Panc1 (cell line): ENCODE measurements at places on chromosomes 6 and 20. TPM values are rescaled to one million over a fixed set of nuclear protein-coding genes. Genes with fewer than 3 reads are reported as not detected.

DNA sequence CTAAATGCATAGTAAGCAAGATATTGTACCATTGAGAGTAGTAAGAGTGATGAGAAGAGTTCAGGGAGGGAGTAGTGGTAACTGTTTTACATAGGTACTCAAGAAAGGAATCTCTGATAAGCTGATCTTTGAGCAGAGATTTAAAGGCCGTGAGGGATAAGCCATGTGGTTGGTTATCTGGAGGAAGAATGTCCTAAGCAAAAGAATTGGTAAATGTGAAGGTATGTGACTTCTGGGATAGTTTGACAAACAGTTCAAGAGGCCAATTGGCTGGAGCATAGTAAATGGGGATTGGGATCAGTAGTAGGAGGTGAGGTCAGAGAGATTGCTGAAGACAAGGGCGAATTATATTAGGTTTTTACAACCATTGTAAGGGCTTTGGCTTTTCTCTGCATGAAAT lies 40.1 kb downstream of the PLCB1 start:
- H3K4me3 ChIP-seq = no peak overlapping the region
- H3K4me1 ChIP-seq = no peaks in the 10 kb centered on the region
- H3K27me3 ChIP-seq = no peaks in the 10 kb centered on the region
- DNase-seq = no peak
- H3K27ac ChIP-seq = no peak overlapping the region

GRCh38 chr20:50541606-50542041 lies 31.4 kb downstream of the PTPN1 start:
- H3K27ac ChIP-seq = peak overlapping the region; percentile 88
- no peaks in the 10 kb centered on the region for H3K27me3 ChIP-seq
- no peak overlapping the region for H3K4me3 ChIP-seq
- H3K4me1 ChIP-seq = peaks cover 62% of the 10 kb centered on the region
- no peaks in the 10 kb centered on the region for H3K36me3 ChIP-seq

- H3K36me3 ChIP-seq = no peaks in the 10 kb centered on the region
- no peaks in the 10 kb centered on the region for H3K27me3 ChIP-seq
- H3K4me1 ChIP-seq = 0 out of 2 replicates have a peak, but pooled peaks cover 2% of the 10 kb centered on the region
- no peak overlapping the region for H3K4me3 ChIP-seq
These were observed 73.3 kb downstream of the SYCP2L start for GRCh38 chr6:10960171-10960570.

AGPAT4 gene
- 12.9 TPM for total RNA-seq

BNIP5 gene
- total RNA-seq = not detected

DNA sequence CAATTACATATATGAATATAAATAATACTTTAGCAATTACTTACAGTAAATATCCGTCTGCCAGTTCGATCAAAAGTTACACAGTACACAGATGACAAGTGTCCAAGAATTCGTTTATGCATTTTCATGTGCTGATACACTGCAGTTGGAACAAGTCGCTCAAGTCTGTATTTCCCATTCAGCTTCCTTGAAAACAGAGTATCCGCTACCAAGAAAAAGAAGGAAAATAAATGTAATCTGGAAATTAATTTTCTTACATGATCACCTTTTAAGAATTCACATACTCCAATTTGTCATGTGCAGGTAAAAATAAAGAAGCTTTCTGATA lies 35.3 kb downstream of the PHIP start:
- no peak for DNase-seq
- no peak overlapping the region for H3K4me3 ChIP-seq
- H3K4me1 ChIP-seq = no peaks in the 10 kb centered on the region
- H3K36me3 ChIP-seq = peaks cover 36% of the 10 kb centered on the region
- H3K27me3 ChIP-seq = no peaks in the 10 kb centered on the region

TMEM200A gene
- total RNA-seq = 0.10 TPM

MAP3K4 gene
- 49.3 TPM for total RNA-seq

- no peak for DNase-seq
- no peaks in the 10 kb centered on the region for H3K27me3 ChIP-seq
- no peak overlapping the region for H3K4me3 ChIP-seq
- H3K4me1 ChIP-seq = peaks cover 38% of the 10 kb centered on the region
These were observed 152.3 kb downstream of the ZDHHC14 start for GRCh38 chr6:157533048-157533871.

DNA sequence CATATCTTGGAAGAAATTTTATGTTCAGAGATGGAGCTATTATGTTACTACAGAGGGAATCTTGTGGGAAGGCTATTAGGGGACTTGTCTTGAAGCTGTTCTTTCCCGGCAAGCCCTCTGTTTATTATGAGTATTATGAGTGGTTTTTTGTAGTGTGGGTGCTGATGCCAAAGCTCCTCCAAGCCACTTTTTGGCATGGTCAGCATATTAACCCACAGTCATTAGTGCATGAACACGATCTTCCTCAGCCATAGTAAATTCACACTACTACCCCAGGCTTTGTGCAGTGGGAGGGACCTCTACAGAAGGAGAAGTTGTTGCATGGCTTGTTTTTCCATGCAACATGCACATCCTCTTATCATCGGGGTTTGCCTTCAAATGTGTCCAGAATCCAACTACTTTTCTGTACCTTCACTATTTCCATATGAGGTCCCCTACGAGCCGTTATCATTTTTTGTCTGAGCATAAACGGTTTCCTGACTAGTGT lies 6.5 kb upstream of the BMP6 start:
- no peak overlapping the region for H3K27ac ChIP-seq
- no peaks in the 10 kb centered on the region for H3K4me1 ChIP-seq
- no peaks in the 10 kb centered on the region for H3K36me3 ChIP-seq
- no peak for DNase-seq
- H3K4me3 ChIP-seq = no peak overlapping the region

GRCh38 chr6:158521759-158522158 lies 38.1 kb upstream of the TMEM181 start:
- no peak overlapping the region for H3K27ac ChIP-seq
- DNase-seq = no peak
- H3K27me3 ChIP-seq = peaks cover 2% of the 10 kb centered on the region; the same call in 1 of the 2 replicates
- peaks cover 14% of the 10 kb centered on the region for H3K4me1 ChIP-seq
- no peaks in the 10 kb centered on the region for H3K36me3 ChIP-seq

STX11 gene
- total RNA-seq = 3.2 TPM

- no peak overlapping the region for H3K4me3 ChIP-seq
- no peak overlapping the region for H3K27ac ChIP-seq
- H3K36me3 ChIP-seq = no peaks in the 10 kb centered on the region
These were observed 150.1 kb downstream of the HAO1 start for GRCh38 chr20:7790189-7790588.

DNA sequence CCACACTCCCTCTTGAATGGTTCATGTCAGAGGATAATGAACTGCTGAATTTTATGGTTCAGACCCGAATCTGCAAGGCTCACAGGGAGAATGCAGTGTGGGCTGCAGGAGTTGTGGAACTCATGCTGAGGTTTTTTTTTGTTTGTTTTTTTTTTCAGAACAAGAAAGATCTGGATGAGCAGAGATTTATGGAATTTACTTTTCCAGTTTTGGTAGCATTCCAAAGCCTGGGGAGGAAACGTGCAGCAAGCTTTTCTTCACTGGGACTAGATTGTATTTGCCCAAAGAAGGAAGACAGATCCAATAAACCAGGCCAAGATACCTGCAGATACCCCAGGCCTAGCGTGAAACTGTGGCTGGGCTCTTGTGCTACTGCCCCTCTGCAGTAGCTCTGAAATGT lies 223.9 kb upstream of the TAB2 start:
- H3K4me1 ChIP-seq = no peaks in the 10 kb centered on the region
- H3K36me3 ChIP-seq = no peaks in the 10 kb centered on the region
- H3K4me3 ChIP-seq = no peak overlapping the region
- no peak for DNase-seq

SYCP2L gene
- total RNA-seq = 2.4 TPM

DNA sequence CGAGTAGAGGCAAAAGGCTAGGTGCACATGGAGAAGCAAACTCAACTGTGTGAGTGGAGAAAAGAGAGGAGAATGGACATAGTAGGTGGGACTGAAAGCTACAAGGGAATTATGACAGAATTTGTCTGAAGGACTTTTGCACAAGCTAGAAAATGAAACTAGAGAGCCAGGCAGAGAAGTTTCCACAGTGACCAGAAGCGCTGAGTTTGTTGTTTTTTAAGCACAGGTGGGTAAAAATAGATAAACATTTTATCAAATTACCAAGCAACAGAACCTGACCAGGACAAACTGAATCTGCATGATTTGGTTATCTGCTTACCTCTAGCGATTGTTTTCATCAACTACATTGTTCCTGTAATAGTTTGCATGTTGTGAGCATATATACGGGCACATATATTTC lies 38.6 kb downstream of the SMLR1 start:
- H3K27ac ChIP-seq = no peak overlapping the region
- H3K27me3 ChIP-seq = no peaks in the 10 kb centered on the region
- DNase-seq = no peak
- H3K4me3 ChIP-seq = no peak overlapping the region
- peaks cover 20% of the 10 kb centered on the region for H3K36me3 ChIP-seq
- H3K4me1 ChIP-seq = no peaks in the 10 kb centered on the region

DNA sequence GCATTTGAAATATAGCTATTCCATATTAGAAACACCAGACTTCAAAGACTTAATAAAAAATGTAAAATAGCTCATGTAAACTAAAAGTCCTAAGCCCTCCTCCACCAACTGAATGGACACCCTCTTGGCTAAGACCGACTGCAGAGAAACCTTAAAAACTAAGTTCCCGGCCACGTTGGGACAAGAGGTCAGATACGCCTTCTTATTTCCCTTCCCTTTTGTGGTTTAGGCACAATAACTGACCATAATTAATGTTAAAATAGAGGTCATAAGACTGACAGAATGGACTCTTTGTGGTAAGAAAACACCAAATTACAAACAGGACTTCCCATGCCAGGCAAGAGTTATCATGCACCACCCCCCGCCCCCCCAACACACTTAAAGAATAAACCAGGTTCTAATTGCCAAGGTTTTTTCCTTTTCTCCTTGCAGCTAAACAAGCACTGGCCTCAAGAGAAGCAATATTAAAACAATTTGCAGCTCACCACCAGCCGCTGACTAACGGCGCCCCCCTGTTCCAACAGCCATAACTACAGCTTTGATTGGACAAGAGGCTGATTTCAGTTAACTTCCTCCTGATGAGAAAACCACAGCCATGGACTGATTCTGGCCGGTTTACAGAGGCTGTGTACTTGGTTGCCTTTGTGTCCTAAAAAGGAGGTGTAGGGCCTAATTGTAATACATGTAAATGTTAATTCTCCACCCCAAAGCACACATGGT lies 10.7 kb upstream of the LAMP5 start:
- no peaks in the 10 kb centered on the region for H3K36me3 ChIP-seq
- H3K4me1 ChIP-seq = no peaks in the 10 kb centered on the region; the same call in 1 of the 2 replicates
- no peak overlapping the region for H3K4me3 ChIP-seq
- peaks cover 6% of the 10 kb centered on the region; the same call in 1 of the 2 replicates for H3K27me3 ChIP-seq
- H3K27ac ChIP-seq = no peak overlapping the region

DNA sequence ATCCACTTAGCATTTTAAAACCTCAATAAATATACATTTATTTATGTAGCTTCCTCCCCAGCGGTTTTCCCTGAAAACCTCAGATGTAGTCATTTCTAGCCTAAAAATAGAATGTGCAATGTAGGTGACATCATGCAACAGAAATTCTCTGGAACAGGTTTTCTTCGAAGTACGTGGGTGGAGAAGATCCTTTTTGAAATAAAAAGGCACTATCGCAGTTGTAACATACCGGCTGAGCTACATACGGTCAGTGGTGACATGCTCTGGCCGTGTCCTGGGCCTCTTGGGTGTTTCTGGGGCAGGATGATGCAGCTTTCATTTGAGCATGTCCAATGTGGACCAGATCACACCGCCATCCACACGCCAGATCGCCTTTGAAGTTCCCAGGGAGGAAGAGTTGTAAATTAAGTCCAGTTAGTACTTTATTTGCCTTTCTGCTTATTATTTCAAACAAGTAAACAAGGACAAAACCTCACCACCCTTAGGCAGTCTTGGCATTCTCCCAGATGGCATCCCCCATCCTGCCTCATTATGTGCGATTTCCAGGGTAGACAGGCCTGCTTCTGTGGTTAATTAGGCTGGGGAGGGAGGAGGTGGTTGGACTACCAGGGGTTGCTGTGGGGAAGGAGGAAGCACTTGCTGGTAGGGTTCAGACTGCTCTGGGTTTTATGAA lies 109.5 kb upstream of the CLDN20 start:
- no peaks in the 10 kb centered on the region for H3K36me3 ChIP-seq
- H3K4me3 ChIP-seq = no peak overlapping the region
- H3K27me3 ChIP-seq = no peaks in the 10 kb centered on the region
- H3K27ac ChIP-seq = no peak overlapping the region
- H3K4me1 ChIP-seq = no peaks in the 10 kb centered on the region
- DNase-seq = no peak

GRCh38 chr6:109897025-109897424 lies 81.1 kb upstream of the GPR6 start:
- DNase-seq = no peak
- no peak overlapping the region for H3K27ac ChIP-seq
- no peaks in the 10 kb centered on the region for H3K36me3 ChIP-seq
- H3K4me3 ChIP-seq = no peak overlapping the region

FAM110A gene
- total RNA-seq = 7.8 TPM

GRCh38 chr6:106099235-106099537 lies 13.1 kb downstream of the PRDM1 start:
- peaks cover 2% of the 10 kb centered on the region; the same call in 1 of the 2 replicates for H3K36me3 ChIP-seq
- H3K4me3 ChIP-seq = no peak overlapping the region
- no peaks in the 10 kb centered on the region; the same call in 1 of the 2 replicates for H3K27me3 ChIP-seq
- H3K27ac ChIP-seq = no peak overlapping the region
- H3K4me1 ChIP-seq = peaks cover 32% of the 10 kb centered on the region

- H3K4me1 ChIP-seq = peaks cover 42% of the 10 kb centered on the region
- H3K4me3 ChIP-seq = peak within 1 kb of the TSS; percentile 63
- no peaks in the 10 kb centered on the region for H3K27me3 ChIP-seq
- H3K36me3 ChIP-seq = no peaks in the 10 kb centered on the region
- peak within 1 kb of the TSS; percentile 77 for H3K27ac ChIP-seq
These were observed at the start of gene ZBTB46 for GRCh38 chr20:63830841-63831588. Gene ZBTB46 (minus strand): TSS chr20:63831264. CDS start chr20:63790757, 40,507 bp downstream.

DNA sequence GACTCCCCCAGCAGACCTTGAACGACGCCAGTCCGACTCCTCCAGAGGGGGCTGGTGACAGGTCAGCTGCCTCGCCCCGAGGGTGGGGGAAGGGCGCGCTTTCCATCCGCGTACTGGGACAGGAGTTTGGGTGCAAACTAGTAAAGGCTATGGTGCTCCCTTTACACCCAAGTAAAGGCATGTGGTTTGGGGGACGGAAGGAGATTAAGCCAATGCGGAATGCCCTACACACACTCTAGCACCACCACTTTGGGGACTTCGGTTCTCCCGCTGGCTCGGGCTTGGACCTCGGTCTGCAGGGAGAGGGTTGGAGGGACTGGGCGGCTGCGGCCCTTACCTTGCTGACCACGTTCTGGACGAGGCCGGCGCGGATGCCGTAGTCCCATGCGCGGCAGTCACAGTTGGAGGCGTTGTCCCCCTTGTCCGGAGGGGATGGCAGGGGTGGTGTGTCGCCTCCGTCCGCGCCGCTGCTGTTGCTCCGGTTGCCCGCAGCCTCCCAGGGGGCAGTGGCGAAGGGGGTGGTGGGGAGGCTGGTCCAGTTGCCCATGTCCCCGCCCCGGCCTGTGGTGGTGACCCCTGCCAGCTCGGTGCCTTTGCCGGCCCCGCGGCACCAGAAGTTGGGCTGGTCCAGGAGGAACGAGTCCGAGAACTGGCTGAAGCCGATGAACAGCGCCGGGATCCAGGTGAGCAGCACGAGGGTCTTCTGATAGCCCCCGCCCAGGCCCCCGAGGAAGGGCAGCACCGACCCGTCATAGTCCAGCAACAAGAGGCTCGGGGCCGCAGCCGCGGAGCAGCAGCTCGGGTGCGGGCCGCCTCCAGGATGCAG lies 1.1 kb downstream of the SLC22A23 start:
- peak overlapping the region; percentile 39 for H3K4me3 ChIP-seq
- no peak for DNase-seq
- H3K27ac ChIP-seq = no peak overlapping the region

CPNE5 gene
- total RNA-seq = 0.44 TPM

ADAM33 gene
- total RNA-seq = 0.62 TPM

- peaks cover 35% of the 10 kb centered on the region for H3K4me1 ChIP-seq
- peak overlapping the region; percentile 48; the same call in 1 of the 2 replicates for H3K27ac ChIP-seq
- no peaks in the 10 kb centered on the region for H3K27me3 ChIP-seq
- peaks cover 2% of the 10 kb centered on the region; the same call in 1 of the 2 replicates for H3K36me3 ChIP-seq
- H3K4me3 ChIP-seq = peak overlapping the region; percentile 97
These were observed 864 bp upstream of the CEBPB start for GRCh38 chr20:50189681-50190250.

TUBB2B gene
- total RNA-seq = 22.7 TPM
